Activated CD4-positive, alpha-beta T cell treated with anti-CD3 and anti-CD28 coated beads for 36 hours (primary cell): ENCODE measurements at places on chromosomes 12 and 14.

DNA sequence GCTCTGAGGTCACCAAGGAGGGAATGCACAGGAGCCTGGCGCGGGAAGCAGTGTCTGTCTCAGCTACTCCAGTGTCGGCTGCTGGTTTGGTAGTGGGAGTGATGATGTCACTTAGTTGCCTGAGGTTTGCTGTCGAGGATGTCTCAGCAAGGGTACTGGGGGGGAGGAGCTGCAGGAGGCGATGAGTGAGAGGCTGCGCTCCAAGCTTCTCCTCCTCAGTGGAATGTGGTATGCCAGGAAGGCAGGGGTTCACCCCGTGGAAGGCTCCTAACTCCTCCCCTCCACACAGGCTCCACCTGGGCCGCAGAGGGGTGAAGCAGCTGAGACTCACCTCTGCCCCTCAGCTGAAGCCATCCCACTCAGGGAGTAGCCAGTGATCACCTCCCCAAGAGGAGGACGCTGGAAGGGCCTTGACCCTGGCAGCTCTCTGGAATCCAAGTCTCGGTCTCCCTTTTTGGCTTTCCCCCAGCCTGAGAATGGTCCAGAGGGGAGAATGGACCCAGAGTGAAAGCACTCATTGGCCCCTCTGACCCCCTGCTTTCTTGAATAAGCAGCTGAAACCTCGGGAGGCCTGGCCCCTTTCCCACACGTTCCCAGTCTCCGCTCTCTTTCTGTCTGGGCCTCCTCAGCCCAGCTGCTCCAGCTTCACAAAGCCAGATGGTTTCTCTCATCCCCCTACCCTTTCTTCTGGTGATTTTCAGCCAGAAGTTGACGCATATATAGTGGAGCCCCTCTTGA lies 178.9 kb upstream of the FKBP4 start:
- peak; percentile 11 for DNase-seq

- no peak for DNase-seq
Observed at GRCh38 chr12:120266180-120266870, 795 bp upstream of the PXN start.

DNA sequence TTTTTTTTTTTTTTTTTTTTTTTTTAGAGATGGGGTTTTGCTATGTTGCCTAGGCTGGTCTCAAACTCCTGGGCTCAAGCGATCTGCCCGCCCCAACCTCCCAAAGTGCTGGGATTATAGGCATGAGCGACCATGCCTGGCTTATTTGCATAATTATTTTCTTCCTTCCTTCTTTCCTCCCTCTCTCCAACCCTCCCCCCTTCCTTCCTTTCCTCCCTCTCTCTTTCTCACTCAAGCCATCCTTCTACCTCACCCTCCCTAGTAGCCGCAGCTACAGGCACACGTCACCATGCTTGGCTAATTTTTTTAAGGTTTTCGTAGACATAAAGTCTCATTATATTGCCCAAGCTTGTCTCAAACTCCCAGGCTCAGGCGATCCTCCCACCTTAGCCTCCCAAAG lies 83.8 kb downstream of the PEBP1 start:
- DNase-seq: no peak

- DNase-seq: no peak
Observed at GRCh38 chr14:22152903-22153302, 436.1 kb downstream of the DAD1 start.

DNA sequence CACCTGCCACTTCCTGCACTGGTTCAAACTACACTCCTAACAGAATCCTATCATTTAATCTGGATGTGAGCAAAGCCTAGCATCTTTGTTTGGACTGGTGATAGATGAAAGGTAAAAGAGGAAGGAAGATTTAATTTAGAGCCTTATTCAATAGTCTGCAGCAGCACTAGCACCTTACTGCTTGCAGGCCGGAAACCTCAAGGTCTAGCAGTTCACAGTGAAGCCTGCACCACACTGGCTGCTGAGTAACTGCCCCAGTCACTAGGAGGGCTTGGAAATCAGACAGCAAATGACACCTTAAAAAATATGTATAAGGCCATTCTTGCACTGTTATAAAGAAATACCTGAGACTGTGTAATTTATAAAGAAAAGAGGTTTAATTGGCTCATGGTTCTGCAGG lies 358.0 kb downstream of the DAD1 start:
- DNase-seq: peak; percentile 14

DNA sequence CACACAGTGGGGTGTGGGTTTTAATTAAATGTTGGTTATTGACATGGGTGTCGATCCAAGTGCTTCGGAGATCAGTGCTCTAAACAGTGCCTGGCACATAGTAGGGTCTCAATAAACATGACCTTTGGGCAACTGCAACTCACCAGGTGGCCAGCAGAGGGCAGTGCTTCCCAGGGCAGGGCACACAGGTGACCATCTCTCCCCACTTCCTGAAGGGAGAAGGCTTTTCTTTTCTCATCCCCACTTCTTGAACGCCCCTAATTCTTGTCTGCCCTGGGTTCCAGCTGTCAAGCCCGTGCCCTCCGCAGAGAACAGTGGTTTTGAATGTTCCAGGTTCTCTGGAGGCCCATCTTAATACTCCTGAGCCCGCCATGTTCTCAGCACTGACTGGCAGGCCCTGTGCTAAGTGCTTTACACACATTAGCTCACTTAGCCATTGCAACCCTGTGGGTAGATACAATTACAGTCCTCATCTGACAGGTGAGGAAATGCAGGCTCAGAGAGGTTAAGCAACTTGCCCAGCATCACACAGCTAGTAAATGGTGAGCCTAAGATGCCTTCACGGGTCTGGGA lies 16.3 kb downstream of the RAPGEF3 start:
- DNase-seq: peak; percentile 88

DNA sequence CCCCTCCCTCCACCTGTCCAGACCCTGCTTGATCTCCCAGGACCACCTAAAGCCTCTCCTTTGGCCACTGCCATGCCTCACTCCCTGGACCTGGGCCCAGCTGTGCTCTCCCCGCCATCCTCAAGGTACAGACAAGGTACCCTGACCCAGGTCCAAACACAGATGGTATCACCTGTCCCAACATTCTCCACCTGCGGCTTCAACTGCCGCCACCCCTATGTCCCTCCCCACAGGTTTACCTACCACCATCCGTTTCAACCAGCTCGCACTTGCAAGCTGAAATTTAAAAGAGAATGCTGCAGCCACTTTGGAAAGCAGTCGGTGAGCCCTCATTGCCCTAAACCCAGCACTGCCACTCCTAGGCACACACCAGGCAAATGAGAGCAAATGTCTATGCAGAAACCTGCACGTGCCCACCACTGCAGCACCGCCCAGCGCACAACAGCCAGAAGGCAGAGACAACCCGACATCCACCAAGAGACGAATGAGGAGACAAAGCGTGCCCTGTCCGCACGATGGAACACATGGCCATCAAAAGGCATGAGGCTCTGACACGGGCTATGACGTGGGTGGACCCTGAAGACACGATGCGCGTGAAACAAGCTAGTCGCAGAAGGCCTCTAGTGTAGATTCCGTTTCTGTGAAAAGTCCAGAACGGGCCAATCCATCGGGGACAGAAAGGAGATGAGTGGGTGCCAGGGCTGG lies 71.0 kb downstream of the RFLNA start:
- DNase-seq: no peak

- DNase-seq: peak; percentile 68
Observed at GRCh38 chr14:21924479-21924878, 250.9 kb upstream of the OR4E1 start.

DNA sequence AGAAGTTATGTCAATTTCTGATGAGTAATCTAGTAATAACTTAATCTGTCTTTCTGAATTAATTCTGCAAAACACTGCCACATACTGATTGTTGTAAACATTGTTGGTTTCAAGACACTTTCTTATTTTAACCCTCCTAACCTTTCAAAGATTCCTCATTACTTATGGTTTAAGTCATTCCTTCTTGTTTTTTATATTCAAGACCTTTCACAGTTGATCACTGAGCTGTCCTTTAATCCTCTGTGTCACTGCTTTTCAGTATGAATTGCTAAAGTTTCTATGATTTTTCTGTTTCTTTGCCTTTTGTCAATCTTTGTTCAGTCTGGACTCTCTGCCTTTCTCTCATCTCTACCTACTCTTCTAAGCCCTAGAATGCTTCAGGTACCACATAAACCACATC lies 164.7 kb downstream of the RAD51B start:
- DNase-seq: no peak

DNA sequence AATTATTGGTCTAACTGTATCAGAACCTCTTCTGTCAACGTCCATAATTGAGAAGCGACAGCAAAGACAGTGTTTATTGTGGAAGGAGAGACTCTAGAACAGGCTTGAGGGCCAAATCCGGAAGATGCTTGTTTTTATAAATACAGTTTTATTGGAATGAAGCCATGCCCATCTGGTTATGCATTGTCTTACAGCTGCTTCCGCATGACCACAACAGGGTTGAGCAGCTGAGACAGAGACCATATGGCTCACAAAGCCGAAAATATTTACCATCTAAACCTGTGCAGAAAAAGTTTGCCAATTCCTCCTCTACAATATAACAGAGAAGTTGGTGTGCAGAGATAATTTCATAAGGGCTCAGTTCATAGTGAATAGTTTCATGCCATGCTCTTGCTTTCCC lies 24.5 kb downstream of the PRKAB1 start:
- no peak for DNase-seq

DNA sequence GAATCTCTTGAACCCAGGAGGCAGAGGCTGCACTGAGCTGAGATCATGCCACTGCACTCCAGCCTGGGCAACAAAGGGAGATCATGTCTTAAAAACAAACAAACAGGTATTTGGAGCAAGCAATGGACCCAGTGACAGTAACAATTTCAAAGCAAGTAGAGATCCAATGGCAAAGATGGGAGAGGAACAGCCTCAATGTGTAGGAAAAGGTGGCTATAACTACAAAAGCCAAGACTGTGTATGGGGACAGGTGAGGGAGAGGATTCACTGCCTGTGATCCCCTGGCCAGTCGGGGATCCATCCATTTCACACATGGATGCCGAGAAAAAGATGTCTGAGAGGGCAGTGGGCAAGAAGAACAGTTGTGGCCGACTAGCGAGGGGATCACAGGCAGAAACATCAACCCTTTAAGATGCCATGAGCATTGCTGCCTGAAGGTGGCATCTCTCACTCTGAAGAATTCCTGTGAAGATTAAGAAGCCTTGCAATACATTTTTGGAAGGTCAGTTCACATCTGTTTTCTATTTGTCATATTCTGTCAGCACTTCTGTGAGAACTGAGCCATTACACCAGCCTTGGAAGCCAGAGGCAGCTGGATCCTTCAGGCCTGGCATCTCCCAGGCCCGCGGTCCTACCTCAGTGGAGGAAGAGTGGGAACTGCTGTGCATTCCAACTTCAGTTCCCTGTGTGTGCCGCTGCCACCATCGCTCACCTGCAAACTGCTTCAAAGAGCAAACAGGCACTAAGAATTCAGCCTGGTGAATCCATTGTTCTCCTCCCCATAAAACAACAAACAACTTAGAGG lies 54.5 kb upstream of the FRS2 start:
- peak; percentile 21 for DNase-seq

DNA sequence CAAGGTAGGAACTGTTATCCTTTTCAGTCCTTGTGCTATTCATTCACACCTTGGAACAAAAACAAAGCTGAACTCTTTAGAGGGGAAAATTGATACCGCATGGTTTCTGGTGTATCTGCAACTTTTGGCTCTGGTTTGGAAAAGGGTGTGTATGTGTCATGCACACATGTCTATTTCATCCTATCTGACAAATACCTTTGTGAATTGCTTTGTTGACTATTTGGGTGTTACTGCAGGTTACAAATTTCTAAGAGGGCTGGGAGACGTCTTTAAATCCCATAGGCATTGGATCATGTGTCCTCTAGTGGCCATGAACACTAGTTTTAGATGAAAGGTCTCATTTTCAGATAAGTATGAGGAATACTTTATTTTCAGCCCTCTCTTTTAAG lies 59.9 kb upstream of the IFNG-AS1 start:
- DNase-seq: no peak

- no peak for DNase-seq
Observed at GRCh38 chr12:56995201-56995929, 11.0 kb downstream of the ZBTB39 start.

DNA sequence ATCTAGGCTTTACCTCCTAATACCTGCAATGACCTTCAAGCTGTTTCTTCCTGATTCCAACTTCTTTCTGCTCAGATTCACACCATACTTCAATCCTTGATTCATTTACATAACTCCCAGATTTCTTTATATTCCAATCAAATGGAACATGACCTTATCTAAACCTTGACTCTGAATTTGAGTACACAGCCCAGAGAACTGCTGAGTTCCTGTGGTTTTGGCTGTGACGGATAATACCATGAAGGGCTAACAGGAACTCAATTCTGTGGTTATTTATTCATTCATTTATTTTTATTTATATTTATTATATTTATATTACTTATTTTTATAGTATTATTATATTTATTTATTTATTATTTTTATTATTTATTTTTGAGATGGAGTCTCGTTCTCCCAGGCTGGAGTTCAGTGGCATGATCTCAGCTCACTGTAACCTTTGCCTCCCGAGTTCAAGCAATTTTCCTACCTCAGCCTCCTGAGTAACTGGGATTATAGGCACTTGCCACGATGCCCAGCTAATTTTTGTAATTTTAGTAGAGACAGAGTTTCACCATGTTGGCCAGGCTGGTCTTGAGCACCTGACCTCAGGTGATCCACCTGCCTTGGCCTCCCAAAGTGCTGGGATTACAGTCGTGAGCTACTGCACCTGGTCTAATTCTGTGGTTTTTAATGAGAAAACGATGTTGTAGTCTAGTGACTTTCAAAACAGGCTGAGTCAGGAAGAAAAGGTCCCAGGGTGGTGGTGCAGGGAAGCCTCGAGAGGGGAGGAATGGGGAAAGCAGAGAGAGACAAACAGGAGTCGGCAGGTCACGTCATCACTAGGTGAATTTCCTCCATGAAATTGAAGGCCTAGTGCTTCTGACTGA lies 11.7 kb downstream of the APOLD1 start:
- DNase-seq: no peak

- no peak for DNase-seq
Observed at GRCh38 chr12:10847744-10848143, 1.5 kb downstream of the PRR4 start.

DNA sequence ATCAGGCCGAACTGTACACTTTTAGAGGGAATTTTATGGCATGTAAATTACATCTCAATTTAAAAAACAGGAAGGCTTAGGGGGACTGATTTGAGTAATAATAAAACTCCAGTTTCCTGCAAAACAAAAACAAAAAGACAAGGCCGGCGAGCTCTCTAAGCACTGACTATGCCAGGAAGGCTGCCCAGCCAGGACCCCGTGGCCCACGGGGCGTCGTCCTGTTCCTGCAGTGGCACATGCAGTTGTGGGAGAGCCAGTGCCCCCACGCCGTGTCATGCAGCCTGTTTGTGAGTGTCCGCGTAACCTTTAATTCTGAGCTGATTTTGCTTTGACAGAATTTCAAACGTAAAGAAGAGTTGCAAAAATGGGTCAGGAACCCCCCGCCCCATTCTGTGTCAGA lies 10.5 kb downstream of the XRCC3 start:
- no peak for DNase-seq

GRCh38 chr14:54697803-54698202 lies 130.9 kb downstream of the SAMD4A start:
- DNase-seq: no peak

DNA sequence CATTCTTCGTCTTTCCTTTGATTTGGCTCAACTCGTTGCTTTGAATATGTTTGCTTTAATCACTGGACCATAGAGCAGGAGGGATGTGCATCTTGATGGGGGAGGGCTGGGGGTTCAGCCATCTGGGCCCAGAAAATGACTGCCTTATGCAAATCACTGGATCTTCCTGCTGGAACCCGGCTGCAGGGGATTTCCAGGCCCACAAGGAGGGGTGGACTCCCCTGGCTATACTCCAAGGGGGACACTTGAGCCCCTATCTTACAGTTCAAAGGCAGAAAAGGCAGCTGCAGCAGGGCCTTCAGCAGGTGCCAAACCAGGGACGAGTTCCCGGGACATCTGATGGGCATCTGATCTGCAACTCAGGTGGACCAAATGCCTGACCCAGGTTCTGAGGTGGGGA lies 122.5 kb downstream of the DICER1 start:
- no peak for DNase-seq

- DNase-seq: no peak
Observed at GRCh38 chr12:97323154-97323553, 139.4 kb upstream of the RMST start.
